ENCODE measurements at places on chromosomes 5 and 9.
A peak's percentile ranks its signal among the peaks of the same experiment; 100 is the strongest.

DNA sequence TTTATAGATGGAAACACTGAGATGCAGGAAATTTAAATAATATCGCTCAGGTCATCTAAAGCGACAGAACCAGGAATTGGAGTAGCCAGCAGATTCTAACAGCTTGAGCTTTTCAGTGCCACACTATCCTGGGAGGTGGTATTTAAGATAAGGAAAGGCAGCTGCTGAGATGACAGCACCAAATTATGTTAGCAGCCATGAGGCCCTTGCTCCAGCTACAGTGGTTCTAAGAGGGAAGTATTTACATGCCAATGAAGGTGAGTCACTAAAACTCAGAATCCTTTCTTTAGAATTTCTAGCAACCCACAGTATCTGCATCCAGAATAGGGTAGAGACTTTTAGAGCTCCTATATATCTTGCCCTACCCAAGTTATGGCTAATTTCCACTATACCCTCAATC is 127.0 kb upstream of the VLDLR start:
- DNase-seq = peak; percentile 45

- no peak for DNase-seq
Measured at GRCh38 chr5:124544366-124545055, 201.9 kb downstream of the ZNF608 start.

DNA sequence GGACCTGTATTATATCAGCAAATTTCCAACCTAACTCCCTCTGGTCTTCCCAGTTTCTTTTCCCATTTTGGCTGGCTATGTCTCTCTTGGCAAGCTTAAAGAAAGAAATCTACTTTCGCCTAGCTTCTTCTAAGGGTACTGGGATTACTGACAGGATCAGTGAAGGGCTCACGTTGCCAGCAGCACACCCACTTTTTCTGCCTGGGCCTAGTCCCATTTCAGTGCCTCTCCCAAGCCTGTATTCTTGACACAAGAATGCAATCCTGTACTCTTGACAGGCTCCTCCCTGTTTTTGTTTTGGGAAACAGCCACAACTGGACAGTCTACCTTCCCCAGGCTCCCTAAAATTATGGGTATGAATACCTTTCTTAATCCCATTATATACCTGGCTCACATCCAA is 170.5 kb downstream of the EPB41L4A start:
- DNase-seq = no peak

- DNase-seq = no peak
Measured at GRCh38 chr9:4936277-4936676, 48.8 kb upstream of the JAK2 start.

DNA sequence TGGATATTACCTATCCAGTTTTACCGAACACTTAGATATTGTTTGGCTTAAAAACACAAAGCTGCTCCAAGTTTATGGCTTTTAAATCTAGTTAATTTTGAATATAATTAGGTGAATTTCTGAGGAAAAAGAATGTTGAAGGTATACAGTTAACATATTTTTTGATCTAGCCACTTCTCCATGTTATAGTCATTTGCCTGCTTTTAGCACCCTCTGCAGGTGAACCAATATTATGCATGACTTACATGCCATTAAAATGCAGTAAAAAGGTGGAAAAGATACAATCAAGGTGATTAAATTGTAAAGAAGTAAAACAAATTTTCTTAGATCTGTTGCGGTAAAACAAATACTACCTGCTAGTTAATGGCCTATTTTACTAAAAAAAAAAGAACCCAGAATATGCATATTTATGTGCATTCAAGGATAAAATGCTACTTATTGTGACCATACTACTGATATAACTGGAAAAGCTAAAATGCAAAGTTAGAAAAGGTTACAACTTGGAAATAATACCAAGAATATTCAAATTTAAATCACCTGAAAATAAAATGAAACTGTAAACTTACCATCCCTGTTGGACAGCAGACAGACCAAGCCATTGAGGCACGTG is 132.1 kb downstream of the AP3B1 start:
- DNase-seq = no peak

- no peak for DNase-seq
Measured at GRCh38 chr5:1208743-1209488, 7.5 kb downstream of the SLC6A19 start.

- no peak for DNase-seq
Measured at GRCh38 chr9:2972475-2972874, 128.6 kb upstream of the PUM3 start.

DNA sequence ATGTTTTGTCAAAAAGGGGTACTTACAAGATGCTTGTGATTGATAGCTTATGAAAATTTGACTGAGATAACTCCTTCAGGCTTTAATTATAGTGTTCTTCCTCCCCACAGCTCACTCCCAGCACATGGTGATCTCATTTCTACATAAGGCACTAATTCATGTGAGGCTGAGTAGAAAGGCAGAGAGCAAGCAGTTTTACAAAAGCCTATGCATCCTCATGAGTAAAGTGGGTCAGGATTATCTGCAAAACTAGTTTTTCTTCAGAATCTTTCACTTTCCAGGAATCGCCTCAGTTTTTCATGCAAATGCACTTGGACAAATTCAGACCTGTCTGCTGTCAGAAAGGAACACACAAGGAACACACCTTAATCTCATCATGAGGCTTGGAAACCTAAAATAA is 92.1 kb upstream of the FBN2 start:
- DNase-seq = no peak

DNA sequence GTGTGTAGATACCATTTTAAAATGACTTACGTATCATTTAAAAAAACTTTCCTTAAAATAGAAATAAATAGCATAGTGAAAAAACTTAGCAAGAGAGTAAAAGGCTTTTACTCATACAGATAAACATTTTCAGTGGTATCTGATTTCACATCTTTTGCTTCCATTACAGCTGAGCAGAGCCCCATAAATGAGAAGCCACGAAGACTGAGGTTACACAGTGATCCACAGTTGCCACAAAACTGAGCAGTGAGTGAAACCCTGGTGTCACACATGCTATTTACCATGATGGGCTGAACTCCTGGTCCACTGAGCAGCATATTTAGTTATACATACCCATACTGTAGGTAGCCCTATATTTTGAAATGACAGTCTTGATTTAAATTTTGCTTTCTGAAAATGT is 401.2 kb downstream of the KIAA0825 start:
- DNase-seq = no peak

Data from ELF-1 (cell line).